MV-4-11 (cell line): ENCODE measurements at places on chromosomes 11 and 22.
A peak's percentile ranks its signal among the peaks of the same experiment; 100 is the strongest.

- peak; percentile 3 for DNase-seq
These were observed 713.9 kb downstream of the ETS1 start for GRCh38 chr11:127873478-127873877.

GRCh38 chr11:26703411-26704191 is 18.3 kb downstream of the SLC5A12 start:
- DNase-seq = no peak

DNA sequence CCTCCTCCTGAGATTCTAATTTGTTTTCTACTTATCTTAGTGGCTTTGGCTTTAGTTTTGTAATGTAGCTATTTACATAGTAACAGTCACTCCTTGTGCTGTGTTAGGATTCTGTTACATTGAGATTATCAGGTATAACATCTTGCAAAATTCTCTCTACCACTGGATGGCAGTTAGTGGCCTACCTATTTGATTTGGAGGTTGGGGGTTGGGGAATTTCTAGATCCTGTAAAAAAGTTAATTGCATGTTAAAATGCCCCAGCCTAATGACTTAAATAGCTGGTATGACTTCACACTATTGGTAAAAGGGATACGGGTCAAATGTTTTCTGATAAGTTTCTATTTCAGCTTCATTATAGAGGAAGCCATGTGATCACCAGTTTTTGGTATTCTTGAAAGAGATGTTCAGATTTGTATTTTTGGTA is 2.8 kb downstream of the GRK3 start:
- no peak for DNase-seq

- no peak for DNase-seq
These were observed 1056.1 kb downstream of the LRRC4C start for GRCh38 chr11:40403321-40403720.

- no peak for DNase-seq
These were observed 27.9 kb downstream of the PIWIL4 start for GRCh38 chr11:94595076-94595475.

- no peak for DNase-seq
These were observed 427.0 kb upstream of the DDI1 start for GRCh38 chr11:103609117-103610066.
